ENCODE measurements at places on chromosomes 12 and 14.

GRCh38 chr12:76962099-76962498 lies 83.3 kb upstream of the CSRP2 start:
- no peak for DNase-seq

DNA sequence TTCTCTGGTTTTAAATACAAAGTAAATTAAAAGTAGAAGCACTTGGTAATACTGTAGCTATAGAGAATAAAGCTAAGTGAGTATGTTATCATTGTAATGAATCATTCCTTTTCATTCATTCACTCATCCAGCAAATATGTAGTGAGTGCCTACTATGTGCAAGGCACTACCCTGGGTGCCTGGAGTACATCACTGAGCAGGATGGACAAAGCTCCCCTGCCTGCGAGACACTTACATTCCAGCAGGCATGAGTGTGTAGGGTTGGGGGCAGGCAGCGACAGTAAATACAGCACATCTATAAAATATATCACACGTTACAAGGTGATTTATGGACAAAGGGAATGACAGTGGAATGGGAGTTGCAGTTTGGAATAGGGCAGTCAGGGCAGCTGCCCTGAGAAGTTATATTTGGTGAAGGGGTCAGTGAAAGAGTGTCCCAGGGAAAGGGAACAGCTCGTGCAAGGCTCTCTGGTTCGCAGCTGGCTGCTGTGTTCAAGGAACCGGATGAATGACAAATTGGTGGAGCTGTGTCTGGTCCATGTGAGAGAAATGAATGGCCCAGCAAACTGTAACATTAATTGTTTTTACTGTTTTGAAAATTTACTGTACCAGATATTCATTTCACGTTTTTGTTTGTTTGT lies 159.6 kb downstream of the CRADD start:
- DNase-seq, result no peak

GRCh38 chr14:60904381-60904780 lies 76.5 kb downstream of the TRMT5 start:
- DNase-seq, result no peak

DNA sequence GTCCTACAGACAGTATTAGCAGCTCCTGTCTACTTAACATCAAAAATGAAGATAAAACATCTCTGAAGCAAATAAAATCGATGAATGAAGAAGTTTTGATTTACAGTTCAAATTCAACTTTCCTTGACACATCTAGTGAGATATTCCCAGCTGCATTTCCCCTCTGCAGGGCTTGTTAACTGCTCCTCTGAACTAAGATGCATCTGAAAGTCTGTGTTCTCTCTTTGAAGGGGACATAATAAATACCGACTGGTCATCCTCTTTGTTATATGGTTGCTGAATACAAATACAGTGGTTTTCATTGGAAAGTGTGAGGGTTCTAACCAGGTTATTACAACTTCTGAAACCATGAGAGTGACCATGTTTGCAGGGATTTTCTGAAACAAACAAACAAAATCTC lies 266.4 kb upstream of the SLC16A7 start:
- DNase-seq, result no peak

DNA sequence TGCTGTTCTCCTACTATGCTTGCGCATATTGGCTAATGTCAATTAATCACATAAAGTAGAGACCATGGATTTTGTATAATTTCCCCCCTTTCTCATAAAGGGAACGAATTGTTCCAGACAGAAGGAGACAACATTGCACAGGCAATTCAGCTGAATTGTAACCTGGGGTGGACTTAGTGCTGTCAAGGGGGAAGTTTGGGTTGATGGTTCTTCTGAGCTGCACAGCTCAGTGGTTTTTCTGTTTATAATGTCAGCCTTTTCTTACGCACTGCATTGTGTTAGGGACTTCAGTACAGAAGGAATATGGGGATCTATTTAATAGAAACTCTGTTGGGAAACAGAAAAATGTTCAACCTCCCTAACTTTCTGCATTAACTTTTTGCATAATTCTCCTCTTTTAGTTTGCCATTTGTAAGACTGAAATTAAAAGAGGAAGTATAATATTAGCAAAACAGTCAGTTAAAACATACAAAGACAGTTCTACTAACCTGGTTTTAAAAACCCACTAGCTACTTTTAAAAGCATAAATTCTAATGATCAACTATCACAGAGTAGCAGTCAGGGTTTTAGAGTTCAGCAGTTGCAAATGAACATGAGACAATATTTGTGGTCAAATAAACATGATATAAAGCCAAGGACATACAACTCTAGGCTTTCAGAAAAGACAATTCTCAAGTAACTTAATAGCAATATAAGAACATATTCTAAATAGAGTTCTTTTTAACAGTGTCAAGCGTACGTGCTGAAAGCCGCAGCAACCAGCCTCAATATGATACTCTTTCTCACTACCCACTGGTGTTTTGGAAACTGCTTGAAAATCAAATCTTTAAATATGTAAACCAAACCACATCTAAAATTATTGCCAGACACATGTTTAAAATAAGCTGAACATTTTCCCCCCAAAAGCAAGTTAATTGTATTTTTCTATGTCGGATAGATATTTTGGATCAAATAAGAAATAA lies 393.0 kb downstream of the FSCB start:
- DNase-seq, result no peak

- DNase-seq, result no peak
Observed at GRCh38 chr12:108297895-108298760, 41.0 kb downstream of the CMKLR1 start.

- DNase-seq, result no peak
Observed at GRCh38 chr14:103899833-103900232, 28.4 kb upstream of the TDRD9 start.

- DNase-seq, result no peak
Observed at GRCh38 chr12:94938583-94938982, 64.9 kb downstream of the NDUFA12 start.

DNA sequence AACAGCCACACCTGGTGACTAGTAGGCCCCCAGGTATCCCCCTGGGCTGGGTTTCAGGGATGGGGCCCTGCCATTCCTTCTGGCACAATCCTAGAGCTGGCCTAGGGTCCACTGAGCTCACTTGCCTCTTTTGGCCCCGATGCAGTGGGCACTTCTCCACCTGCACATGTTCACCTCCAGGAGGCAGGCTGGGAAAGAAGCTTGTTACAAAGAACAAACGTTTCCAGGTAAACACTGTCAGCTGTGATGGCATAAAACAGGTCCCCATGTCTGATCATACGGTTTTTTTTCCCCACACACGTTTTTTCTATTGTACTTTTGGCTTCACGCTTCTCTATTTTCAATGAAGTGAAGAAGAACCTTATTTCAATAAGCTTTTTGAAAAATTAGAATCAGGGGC lies 15.8 kb upstream of the HVCN1 start:
- no peak for DNase-seq

DNA sequence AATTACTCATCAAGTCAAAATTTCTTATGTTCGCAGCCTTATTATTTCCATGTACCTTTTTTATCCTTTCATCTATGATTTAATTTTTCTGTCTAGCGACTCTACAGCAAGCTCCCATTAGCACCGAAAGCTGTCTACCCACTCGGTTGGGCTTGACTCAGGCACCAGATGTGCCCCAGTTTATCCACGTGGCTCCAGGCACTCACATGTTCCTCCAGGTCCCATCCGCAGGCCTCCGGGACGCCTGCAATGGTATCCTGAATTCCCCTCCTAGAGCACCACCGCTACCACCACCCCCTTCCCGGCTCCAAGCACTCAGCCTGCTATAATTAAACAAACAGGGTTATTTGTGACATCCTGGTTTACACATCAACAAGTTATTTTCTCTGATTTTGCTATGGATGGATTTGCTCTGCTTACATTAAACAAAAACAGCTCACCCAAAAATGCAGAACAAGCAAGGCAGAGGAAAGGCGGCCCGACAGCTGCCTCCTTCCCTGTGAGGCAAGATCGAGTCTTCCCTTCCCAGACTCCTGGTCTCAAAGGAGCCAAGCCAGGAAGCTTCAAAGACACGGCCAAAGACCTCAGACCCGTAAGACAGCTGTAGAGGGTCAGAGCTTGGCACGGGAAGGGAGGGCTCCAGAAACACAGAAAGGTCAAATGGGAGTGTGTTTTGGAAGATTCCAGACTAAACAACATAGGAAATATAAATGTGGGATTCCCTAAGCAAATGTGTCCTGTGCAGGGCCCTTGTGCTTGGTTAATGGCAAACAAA lies 253.8 kb downstream of the TTC8 start:
- no peak for DNase-seq

GRCh38 chr14:91295276-91295845 lies 50.9 kb upstream of the GPR68 start:
- no peak for DNase-seq

- no peak for DNase-seq
Observed at GRCh38 chr14:29773990-29774389, 153.7 kb downstream of the PRKD1 start.

DNA sequence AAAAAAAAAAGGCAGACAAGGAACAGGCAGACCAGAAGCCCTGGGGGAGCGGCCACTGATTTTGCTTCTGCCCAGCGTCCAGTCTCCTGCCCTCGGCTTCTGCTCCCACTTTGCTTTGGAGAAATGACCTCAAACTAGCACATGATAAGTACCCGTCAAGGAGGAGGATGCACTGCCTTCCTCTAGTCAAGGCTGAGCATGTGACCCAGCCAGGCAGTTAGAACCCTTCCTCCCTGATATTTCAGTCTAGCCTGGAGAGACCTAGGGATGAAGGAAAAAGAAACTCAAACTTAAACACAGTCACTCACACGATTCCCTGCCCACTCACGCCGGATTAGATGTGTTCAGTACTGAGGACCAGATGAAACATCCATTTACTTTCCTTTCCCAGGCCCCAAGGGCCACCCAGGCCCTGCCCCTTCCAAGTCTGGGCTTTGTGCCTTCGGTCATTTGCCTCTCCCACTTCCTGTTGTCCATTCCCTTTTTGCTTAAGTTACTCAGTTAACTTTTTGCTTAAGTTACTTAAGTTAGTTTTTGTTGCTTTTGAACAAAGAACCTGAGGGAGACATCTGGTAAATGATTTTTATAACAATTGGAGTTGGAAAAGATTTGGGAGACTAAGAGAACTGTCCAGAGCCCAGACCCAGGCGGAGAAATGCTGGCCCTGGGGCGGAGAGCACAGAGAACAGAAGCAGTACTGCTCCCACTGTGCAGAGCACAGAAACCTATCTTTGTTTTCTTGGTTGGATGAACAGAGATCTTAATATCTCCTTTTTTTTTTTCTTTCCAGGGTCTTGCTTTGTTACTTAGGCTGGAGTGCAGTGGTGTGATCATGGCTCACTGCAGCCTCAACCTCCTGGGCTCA lies 23.0 kb upstream of the TTC7B start:
- no peak for DNase-seq

- no peak for DNase-seq
Observed at GRCh38 chr12:52523824-52524223, 3.6 kb upstream of the KRT5 start.

DNA sequence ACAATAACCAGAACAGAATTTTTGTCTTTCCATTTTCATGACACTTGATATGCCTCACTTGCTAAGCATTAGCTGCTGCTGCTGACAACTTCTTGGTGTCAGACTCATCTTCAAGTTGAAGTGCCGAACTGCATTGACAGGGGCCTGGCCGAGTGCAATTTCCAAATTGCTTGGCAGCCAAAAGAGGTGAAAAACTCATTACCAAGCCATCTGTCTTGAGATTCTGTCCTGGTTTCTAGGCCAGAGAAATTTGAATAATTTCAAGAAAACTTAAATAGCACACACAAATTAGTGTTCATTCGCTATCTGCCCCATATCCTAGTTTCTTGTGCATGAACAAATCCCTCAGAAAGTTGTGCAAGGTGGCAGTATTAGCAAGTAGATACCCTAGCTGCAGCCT lies 165.3 kb upstream of the RASSF8 start:
- no peak for DNase-seq

DNA sequence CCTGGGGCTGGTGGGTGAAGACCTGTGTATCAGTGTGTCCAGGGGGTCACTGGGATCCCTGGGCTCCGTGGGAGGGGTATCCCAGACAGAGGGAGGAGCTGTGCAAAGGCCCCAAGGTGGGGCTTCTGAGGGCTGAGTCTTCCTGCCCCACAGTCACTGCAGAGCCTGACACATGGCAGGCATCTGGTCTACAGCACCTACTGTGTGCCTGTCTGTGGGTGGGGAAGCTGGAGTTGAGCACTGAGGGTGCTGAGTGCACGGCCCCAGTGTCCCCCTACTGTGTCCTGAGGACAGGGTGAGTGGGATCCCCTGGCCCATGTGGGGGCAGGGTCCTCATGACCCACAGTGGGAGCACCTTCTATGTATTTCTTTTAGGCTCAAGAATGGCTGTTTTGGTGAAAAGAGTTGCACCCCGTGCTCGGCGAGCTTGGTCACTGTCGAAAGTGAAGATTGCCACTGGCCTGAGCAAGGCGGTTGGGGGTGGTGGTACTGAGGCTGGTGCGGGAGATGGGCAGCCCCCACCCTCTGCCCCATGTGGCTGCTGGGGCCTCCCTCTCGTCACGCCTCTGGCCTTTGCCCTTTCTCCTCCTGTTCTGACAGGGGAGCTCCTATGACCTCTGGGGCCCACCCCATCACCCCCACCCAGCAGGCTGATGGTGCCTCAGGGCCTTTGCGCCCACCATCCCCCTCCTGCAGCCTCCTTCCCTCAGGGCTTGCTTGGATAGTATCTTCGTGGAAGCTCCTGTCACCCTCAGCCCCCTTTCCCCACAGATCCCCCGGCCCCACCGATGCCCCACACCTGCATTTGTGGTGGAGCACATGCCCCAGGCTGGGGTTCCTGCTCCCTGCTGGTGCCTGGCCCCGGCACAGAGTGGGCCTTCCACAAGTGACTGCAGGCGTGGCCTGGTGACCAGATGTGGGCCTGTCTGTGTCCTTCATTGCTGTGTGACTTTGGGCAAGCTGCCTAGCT lies 55.8 kb downstream of the BEGAIN start:
- no peak for DNase-seq

DNA sequence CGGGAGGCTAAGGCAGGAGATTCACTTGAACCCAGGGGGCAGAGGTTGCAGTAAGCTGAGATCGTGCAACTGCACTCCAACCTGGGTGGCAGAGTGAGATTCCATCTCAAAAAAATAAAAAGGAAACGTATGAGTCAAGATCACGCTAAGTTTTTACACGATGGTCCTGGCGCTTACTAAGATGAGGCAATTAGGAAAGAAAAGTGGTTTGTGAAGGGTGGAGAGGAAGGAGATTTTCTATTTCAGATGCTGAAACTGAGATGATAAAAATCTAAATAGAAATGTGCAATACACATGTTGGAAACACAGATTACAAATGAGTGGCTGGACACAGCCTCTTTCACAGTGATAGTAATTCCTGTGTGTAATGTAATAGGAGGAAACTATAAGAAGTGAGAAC lies 63.2 kb downstream of the KDM5A start:
- DNase-seq, result no peak

DNA sequence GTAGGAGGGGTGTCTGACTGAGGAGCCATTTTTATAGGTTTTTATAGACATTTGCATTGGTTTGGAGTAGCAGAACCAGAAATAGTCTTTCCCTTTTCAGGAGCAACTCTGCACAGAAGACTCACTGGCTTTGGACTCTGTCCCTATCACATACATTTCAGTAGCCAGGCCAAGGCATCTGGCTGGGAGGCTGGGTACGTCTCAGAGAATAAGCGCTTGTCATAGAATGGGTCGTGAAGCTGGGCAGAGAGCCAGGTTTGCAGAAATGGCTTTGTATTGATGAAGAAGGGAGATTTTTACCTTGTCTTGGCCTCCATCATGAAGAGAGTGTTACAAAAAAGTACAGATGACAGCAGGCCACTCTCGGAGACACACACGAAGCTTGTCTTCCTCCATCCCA lies 98.6 kb downstream of the CACNA1C start:
- no peak for DNase-seq

- DNase-seq, result no peak
Observed at GRCh38 chr14:75011356-75011994, 8.8 kb downstream of the EIF2B2 start.

GRCh38 chr14:76638841-76639240 lies 122.4 kb upstream of the VASH1 start:
- no peak for DNase-seq

- no peak for DNase-seq
Observed at GRCh38 chr12:5293773-5294172, 138.1 kb upstream of the NTF3 start.
